ENCODE measurements at places on chromosomes 1 and 21.

GRCh38 chr1:221085701-221086375 is 206.6 kb downstream of the HLX start:
- DNase-seq = no peak

DNA sequence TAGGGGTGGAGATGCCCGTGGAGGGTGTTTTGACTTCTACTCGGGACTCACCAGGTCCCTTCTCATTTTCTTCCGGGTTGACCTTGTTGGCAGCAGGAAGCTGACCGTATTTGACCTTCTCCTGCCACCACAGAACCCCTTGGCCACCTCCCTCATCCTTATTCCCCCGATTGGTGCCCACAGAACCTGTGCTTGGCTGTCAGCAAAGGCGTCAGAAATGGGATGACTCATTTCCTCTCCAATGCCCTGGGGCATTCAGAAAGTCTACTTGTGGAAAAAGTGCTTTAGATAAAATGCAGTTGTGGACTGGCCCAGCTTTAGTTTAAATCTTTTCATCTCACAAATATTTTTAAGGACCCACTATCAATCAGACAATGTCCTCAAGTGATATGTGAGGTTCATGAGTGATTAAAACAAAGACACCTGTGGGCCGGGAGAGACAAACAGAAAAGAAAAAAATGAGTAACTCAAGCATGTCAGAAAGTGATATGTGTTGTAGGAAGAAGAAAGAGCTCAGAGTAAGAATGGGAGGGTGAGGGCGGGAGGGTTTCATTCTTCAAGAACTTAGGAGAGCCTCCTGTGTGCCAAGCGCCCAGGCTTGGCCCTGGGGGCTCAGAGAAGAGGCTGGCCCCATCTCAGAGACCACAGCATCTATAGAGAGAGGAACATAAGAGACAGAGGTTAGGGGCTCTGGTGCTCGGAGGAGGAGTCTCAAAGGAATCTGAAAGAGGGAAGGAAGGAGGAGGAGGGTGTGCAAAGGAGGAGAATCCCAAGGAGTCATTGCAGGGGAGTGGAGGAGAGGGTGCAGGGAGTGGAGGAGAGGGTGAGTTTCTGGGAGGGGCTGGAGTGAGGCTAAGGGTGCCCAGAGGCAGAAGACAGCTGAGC is 221.6 kb upstream of the VAMP3 start:
- peak; percentile 73 for DNase-seq

GRCh38 chr1:1033009-1033587 is 13.2 kb downstream of the AGRN start:
- DNase-seq = peak; percentile 43

DNA sequence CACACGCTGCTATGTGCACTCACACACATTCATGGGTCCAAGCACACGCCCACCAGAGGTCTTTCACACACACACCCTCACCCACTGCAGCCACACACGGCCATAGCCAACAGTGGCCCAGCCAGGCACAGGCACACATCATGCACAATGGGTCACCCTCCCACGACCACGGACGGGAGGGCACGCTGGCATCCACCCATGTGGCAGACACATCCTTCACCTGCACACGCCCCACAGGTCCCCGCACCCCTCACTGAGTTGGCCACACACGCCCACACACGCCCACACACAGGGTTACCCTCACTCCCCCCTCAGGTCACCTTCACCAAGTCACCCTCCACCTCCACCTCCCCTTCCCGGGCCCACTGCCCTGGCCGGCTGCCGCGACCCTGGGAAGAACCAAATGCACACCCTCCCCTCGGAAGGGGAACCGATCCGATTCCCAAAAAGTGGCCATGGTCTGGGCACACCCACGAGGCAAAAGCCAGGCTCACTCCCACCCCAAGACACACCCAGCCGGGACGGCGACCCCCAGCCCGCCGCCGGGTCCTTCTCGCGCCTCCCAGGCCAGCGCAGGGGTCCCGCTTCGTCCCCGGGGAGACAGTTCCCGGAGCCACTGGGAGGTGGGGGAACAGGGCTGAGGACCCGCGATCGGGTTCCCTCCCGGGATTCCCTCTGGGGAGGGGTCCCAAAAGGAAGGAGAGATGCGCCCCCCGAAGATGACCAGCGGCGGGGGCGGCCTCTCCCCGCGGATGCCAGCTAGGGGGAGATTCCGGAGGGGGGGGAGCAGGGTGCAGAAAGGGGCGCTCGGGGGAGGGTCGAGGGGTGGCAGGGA is 860 bp downstream of the SDC3 start:
- no peak for DNase-seq

GRCh38 chr1:27536010-27536757 is 46.2 kb upstream of the WASF2 start:
- DNase-seq = no peak

GRCh38 chr1:2318314-2319278 is 72.8 kb downstream of the MORN1 start:
- DNase-seq = no peak

- DNase-seq = no peak
Measured at GRCh38 chr1:21891621-21892479, 45.3 kb downstream of the HSPG2 start.

- DNase-seq = peak; percentile 92
Measured at GRCh38 chr1:59506952-59507351, 210.1 kb downstream of the FGGY start.

DNA sequence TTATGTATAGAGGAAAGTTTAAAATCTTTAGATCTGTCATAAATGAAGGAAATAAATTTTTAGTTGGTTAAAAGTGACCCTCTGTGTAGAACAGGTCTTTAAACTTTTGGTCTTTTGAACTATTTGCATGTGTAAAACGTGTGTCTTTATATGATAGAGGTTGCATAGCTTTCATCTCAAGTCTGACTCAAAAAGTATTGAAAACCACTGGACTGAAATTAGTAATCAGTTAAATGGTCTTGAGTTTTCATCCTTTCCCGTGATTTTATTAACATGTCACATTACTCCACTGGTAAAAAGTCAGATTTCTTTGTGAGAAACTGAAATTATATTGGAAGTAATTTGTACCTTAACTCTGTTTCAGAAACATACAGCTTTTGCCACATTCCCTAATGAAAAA is 1.8 kb downstream of the RNPC3 start:
- peak; percentile 2 for DNase-seq

GRCh38 chr21:26572702-26573381 is at the start of gene CYYR1:
Gene CYYR1 (minus strand): TSS chr21:26573286. CDS start chr21:26572940, 346 bp downstream.
- no peak for DNase-seq

DNA sequence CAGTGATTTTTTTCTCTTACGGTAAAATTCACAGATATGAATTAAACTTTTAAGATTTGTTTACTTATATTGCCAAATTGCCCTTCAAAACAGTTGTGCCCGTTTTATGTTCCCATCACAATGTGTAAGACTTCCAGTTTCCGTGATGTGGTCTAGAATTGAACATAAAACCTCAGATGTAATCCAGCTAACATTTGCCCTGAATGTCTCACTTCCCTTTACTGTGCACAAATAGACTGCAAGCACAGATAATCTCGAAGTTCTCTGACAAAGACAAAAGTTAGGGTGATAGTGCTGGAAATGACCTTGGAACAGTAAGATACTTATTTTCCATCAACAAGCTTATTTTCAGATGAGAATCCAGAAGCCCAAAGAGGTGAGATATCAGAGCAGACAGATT is 177.5 kb downstream of the ZZZ3 start:
- DNase-seq = peak; percentile 32

GRCh38 chr1:6612641-6613360 is 730 bp upstream of the PHF13 start:
- DNase-seq = peak; percentile 32

DNA sequence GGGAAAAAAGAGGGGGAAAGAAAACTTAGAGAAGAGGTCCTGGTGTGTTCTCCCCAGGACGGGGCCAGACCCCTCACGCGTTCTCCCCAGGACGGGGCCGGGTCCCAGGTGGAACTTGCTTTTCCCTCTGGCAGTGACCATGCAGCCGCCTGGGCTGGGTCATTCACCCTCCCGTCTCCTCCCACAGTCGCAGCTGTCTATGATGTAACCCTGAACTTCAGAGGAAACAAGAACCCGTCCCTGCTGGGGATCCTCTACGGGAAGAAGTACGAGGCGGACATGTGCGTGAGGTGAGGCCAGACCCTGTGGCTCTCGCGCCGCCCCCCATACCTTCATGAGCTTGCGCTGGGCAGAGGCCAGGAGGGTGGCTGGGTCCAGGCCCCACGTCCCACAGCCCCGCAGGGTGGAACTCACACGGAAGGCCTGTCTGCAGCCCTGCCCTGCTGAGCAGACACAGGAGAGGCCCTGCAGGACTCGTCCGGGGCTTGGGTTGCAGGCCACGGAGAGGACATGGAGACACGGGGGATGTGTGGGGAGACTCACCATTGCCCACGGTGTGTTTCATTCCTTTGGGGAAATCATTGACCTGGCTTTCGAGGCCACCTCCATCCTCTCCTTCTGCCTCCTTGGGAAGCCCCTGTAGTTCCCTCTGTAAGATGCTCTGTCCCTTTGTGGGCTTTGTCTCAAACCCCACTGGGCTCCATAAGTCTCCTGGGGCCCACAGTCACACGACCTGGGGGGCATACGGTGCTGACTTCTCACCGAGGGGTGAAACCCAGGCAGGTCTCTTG is 40.7 kb upstream of the TRAPPC10 start:
- DNase-seq = no peak

GRCh38 chr1:12599657-12600056 is 18.4 kb downstream of the DHRS3 start:
- DNase-seq = no peak

DNA sequence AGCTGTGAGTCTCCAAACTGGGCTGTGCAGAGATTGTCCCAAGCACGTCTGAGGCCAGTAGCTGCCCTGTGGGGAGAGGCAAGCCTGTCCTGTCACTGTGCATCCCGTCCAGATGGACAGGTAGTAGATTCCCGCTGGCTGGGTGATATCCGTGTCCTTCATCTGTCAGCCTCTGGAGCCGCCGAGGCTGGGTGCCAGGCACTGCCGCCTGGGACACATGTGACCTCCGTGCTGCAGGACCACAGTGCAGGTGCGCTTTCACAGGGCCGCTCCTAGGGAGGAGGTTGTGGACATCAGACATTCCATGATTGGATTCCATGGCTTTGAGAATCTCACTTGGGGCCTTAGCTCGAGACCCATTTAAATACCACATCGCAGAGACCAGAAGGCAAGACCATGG is 4.7 kb downstream of the PDXK start:
- DNase-seq = no peak

DNA sequence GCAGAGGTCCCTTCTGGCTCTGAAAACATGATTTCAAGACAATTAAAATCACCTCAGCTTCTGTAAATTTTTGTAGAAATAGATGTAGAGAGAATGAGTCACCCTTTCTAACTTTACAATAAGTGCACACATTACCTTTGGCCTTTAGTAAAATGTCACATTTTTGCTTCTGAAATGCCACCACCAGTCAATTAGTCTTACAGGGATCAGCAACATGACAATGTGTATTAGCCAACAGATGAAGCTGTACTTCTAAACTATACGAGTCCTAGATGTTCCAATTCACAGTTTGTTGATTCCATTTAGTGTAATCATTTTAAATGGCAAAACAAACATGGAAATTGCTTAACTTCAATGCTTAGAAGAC is 23.1 kb downstream of the C21orf91 start:
- no peak for DNase-seq

DNA sequence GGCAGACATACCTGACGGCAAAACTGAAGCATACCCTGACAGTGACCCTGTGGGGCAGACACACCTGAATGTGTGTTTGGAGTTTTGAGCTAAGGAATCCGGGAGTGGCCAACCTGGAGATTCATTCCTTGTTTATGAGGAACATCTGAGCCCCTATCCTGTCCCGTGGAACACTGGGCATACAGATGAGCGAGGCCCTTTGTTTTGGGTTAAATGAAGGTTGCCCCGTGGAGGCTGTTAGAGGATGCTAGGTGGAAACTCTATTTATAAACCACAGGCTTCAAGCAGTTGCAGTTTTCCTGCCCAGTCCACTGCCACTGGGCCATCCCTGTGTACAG is 18.1 kb downstream of the GALNT2 start:
- no peak for DNase-seq
